ENCODE measurements at places on chromosomes 13 and 19.

GRCh38 chr13:106314417-106314816 lies 221.0 kb downstream of the EFNB2 start:
- DNase-seq: no peak

- no peak for DNase-seq
These were observed 20.3 kb downstream of the ATP11A start for GRCh38 chr13:112709825-112710783.

DNA sequence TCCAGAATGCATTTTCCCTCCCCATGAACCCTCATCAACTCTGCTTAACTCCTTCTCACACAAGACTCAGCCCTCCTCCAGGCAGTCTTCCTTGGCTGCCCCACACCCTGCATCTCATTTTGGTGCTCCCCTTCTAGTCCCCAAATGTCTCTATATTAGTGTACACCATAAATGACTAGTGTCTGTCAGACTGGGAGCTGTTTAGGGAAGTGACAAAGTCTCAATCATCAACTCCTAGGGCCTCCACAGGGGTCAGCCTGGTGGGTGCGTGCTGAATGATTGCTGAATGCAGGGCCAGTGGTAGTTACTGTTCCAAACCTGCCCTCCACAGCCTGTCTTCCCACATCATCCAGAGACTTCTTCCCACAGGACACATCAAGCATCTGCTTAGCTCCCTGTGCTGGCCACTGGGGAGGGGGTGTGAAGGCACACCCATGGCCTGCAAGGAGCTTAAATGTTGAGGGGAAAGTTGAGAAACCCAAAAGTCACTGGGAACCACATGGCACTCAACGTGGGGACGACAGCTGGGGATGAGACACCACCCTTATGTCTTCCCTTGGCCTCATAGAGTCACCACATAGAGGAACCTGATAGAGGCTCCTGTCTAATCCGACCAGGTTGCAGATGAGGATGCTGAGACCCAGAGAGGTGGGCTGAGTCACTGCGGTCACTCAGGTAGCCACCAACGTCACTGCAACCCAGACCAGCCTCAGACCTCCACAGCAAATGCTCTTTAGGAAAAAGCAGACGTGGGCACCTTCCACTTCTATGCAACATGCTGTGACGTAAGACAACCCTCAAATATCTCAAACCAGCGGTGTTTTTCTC lies 79.3 kb upstream of the TM9SF2 start:
- no peak for DNase-seq

DNA sequence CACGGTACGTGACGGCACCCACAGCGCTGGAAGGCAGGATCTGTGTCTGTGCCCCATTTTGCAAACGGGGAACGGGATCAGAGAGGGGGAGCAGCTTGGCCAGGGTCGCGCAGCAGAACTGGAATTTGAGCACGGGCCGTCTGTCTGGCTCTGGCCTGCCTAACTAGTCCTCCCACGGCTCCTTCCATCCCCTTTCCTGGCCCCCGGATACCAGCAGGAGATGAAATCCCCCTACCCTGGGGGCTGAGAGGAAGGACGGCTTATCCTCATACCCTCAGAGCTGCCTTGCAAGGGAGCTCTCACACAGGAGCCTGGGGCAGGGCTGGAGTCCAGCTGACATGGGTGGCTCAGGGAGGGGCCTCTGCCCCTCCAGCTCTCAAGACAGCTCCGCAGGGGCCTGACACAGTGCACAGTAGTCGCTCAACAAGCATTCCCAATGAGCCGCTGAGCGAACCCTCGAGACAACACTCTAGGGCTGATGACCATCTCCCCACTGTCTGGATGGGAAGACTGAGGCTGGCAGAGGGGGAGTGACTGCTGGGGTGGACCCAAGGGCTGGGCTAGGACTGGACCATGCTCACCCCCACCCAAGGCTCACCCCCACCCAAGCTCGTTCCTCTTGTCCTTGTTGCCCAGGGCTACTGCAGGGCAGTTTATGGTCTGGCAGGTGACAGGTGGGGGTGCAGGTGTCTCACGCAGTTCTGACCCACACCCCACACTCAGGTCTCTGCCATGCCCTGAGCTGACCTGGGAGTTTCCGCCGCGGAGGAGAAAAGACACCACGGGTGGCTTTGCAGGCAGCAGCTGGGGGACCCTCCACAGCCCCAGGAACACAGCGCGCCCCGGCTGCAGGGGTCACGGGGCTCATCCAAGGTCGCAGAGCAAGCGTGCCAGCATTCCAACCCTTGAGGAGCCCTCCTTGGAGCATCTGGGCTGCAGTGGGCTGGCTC lies 4.0 kb downstream of the ZBTB7A start:
- peak; percentile 15 for DNase-seq

- no peak for DNase-seq
These were observed 489.7 kb downstream of the RFC3 start for GRCh38 chr13:34307607-34308006.

- DNase-seq: no peak
These were observed 35.5 kb upstream of the ZNF254 start for GRCh38 chr19:24051516-24051915.

DNA sequence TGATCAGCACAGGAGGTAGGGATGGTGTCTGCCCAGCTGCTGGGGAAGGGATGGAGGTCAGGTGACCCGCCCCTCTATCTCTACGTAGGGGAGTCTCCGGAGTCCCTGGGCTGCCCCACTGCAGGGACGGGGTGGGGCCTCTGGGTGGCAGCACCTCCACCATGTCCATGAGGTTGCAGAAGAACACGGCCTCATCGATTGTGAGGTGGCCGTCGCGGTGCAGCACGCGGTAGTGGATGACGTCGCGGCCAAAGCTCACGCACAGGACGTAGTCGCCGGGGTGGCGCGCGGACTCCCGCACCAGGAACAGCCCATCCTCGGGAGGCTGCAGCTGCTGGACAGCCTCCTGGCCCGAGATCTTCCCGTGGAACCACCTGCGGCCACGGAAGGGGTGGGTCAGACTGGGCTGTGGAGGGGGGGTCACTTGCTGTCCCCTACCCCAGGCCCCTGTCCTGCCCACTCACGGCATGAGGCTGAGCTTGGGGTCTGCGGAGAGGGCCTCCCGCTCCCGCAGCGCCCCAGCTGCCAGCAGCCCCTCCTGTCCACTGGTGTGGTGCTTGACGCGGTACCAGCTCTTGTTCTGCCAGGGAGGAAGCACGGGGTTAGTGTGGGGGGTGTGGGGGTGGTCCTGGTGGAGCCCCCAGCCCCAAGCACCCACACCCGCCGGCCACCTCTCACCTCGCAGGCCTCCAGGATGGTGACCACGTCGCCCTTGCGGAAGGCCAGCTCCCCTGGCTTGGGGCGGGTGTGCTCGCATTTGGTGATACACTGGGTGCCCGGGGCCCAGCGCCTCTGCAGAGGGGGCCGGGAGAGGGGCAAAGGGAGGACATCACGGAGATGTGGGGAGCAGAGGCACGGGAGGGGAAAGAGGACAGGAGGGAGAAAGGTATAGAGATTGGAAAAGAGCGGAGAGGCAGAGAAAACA lies 2.3 kb downstream of the MATK start:
- no peak for DNase-seq

DNA sequence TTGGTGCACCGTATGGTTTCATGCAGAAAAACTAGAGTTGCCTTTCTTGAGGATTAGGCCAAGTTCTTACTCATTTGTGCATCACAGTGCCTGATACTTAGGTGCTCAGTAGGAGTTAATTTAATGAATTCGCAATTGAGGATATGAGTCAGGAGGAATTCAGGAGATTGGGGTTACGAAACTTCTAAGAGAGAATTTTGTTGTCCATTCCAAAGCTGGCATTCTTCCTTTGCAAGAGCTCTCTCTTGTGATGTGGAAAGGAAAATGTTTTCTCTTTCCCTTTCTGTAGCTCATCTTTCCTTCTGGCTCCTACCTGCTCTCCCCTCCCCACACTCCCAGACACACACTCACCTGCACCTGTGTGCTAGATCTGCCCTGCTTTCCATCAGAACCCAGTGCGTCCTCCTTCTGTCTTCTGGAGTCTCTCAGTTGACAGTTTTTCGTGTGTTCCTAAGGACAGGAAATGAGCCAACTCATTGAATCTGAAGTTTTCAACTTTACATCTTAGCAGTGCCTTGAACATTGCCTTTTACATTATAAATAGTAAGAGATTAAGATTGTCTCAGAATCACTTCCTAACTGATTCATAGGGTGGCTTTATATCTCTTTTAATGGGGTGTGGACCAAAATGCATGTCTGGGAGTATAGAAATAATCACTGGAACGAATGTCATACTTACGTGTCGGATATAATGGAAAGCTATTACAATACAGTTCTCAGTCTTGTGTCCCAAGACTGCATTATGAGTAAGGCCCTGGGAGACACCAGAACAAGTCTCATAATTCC lies 19.7 kb upstream of the ERCC5 start:
- no peak for DNase-seq

- no peak for DNase-seq
These were observed 750.3 kb downstream of the OLFM4 start for GRCh38 chr13:53778937-53779336.

DNA sequence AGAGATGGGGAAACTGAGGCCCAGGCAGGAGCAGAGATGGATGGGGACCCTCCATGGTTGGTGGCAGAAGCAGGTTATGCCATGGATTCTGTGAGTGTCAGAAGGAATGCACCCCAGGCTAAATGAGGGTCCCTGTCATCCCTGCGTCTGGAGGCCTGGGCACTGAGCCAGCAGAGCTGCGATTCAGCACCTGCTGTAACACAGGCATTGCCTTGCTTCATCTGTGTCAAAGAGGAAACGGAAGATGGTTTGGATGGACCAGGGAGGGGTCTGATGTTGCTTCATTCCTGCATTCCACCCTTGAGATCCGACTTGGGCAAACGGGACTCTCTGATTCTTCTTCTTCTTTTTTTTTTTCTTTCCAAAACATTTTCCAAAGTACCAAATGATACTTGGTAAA lies 1.2 kb downstream of the C5AR1 start:
- DNase-seq: no peak

- no peak for DNase-seq
These were observed 764.4 kb downstream of the LIG4 start for GRCh38 chr13:107450931-107451330.

GRCh38 chr13:81408647-81409046 lies 1067.7 kb upstream of the SPRY2 start:
- no peak for DNase-seq

DNA sequence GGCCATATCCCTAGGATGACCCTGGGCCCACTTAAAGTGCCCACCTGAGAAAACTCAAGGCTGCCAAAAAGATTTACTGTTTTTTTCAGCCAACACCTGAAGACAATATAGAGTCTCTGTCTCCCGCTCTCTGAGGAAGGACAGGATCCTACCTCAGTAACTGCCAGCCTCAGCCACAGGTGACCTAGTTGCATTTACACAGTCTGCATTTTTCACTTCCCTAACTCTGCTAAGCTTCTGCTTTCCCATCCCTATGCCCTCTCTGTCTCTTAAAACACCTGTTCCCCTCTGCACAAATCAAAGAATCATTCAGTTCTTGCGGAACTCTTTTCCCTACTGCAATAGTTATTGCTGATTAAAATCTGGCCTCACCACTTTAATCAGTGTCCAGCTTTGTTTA lies 609.5 kb downstream of the UQCRFS1 start:
- no peak for DNase-seq

DNA sequence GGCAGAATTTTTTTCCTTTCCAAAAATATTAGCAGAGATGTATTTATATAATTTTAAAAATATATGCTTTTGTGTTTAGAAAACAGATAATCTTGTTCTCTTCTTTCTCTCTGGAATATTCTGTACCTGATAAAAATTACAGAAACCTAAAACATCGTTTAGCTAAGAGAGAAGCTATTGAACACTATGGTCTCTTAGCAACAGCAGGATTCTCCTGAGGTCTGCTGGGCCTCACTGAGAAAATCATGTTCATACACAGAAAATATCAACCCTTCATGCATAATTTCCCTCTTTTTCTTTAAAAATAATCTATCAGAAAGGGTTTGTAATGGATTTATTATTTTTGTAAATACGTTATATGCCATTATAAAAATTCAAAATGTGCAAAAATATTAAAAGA lies 242.2 kb downstream of the DCLK1 start:
- peak; percentile 51 for DNase-seq

GRCh38 chr13:60329221-60329923 lies 67.6 kb upstream of the TDRD3 start:
- DNase-seq: peak; percentile 38

- no peak for DNase-seq
These were observed 9.0 kb downstream of the MICU2 start for GRCh38 chr13:21594715-21595545.

DNA sequence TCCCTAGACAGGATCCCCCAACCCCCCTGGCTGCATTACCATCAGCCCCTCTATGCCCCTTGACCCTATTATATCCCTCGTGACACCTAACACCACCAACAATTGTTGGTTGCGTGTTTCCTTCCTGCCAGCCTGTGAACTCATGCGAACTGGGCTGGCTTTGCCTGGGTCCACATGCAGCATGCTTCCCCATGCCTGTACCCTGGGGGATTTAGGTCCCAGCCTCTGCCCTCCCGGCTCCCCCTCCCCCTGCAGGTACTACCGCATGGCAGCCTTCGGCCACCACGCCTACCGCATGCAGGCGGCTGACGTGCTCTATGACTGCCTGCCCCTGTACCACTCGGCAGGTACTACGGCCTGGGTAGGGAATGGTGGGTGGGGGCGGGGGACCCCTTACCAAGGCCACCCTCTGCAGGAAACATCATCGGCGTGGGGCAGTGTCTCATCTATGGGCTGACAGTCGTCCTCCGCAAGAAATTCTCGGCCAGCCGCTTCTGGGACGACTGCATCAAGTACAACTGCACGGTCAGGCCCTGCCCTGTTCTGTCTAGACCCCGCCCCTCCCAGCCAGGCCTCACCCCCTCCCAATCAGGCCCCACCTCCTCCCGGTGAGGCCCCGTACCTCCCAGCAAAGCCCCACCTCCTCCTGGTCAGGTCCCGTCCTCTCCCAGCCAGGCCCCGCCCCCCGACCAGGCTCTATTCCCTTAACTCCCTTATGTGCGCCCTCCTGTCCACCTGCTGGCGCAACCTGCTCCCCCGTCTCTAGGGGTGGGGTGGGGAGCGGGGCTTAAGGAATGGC lies 18.5 kb downstream of the SLC27A1 start:
- peak; percentile 69 for DNase-seq

- peak; percentile 71 for DNase-seq
These were observed 1.5 kb downstream of the ILF3 start for GRCh38 chr19:10655457-10656312.

DNA sequence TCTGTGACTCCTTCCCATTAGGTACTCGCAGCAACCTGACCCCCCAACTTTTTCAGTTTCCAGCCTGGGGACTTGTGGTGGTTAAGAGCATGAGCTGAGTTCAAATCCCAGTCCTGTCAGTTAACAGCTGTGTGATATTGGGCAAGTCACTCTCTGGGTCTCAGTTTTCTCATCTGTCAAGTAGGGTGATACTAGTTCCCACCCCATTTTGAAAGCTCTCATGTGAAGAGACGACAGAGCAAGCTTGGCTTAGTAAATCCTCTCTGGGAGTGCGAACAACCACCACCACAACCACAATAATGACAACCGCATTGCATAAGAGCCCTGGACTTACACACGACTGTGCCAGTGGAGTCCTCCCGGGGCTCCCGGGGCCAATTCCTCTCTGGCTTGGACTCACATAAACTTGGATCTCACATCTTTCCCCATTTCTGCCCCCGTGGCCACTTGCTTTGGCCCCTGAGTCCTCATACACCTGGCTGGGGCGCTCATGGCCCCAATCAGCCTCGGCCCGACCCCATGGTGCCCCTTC lies 454 bp downstream of the BLVRB start:
- peak; percentile 74 for DNase-seq

- DNase-seq: no peak
These were observed 142.8 kb downstream of the KLF5 start for GRCh38 chr13:73201626-73202025.
